SJCRH30 (cell line): ENCODE measurements at places on chromosomes 1 and 21. TPM values are rescaled to one million over a fixed set of nuclear protein-coding genes. Genes with fewer than 3 reads are reported as not detected.
A peak's percentile ranks its signal among the peaks of the same experiment; 100 is the strongest.

Gene PPIAL4G
- not detected in 2 replicates for total RNA-seq

GRCh38 chr1:211017075-211017718 lies 116.8 kb downstream of the KCNH1 start:
- no peak overlapping the region for H3K4me3 ChIP-seq
- H3K27ac ChIP-seq: peak overlapping the region; percentile 13; the same call in 1 of the 2 replicates
- no peaks in the 10 kb centered on the region for H3K27me3 ChIP-seq
- peak; percentile 90 for DNase-seq

DNA sequence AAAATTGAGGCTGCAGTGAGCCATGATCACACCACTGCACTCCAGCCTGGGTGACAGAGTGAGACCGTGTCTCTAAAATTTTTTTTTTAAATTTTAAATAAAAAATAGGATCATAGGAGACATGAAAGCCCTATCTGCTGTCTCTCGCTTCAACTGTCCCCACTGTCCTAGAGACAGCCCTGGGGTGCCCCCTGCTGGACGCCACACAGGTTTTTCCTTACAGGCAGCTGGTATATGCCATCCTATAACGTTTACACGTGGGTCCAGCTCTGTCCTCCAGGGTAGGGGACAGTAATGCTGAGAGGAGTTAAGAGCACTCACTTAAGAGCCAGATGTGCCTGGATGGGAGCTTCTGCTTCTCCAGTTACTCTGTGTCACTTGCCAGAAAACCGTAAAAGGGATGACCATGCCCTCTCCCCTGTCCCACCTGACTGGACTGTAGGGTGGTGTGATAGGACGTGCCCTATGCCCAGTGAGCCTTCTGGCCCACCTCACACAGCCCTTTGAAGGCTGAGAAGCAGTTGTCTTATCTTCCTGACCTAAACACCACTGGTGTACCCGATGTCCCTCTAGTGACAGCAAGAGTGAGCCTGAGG lies 8.5 kb downstream of the FBXO2 start:
- no peak overlapping the region for H3K27ac ChIP-seq
- no peaks in the 10 kb centered on the region for H3K4me1 ChIP-seq
- no peak overlapping the region for H3K4me3 ChIP-seq
- peak; percentile 93 for DNase-seq

Gene GJB3
- not detected in 2 replicates for total RNA-seq

DNA sequence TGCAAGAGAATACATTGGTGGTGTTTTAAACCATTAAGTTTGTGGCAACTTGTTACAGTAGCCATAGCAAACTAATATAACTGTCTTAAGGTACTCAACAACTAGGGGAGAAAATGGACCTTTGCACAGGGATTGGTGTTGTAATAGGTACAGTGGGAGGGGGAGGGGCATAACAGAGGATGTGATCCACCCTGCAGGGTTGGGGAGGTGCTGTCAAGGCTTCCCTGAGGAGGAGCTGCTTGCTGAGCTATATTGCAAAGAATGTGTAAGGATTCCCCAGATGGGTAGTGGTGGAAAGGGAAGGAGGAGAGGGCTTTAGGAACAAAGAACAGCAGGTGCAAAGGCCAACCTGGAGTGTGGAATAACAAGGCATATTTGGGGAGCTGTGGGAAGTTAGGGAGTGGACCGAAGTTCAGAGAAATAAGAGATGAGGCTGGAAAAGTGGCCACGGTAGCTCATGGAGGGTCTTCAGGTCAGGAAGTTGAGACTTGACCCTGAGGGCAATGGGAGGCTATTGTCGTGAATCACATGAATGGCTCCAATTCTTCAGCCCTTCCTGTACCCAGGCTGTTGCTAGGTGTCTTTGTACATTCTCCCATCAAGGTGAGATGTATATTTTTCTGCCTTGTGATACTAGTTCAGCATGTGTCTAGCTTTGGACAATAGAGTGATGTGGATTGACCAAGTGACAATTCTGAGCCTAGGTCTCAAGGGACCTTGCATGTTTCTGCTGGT lies 168.6 kb upstream of the CSF3R start:
- no peak for DNase-seq
- no peaks in the 10 kb centered on the region for H3K4me1 ChIP-seq
- H3K36me3 ChIP-seq: no peaks in the 10 kb centered on the region

GRCh38 chr1:33468967-33469366 lies 3.5 kb upstream of the ZSCAN20 start:
- no peak overlapping the region for H3K27ac ChIP-seq
- peaks cover 17% of the 10 kb centered on the region for H3K4me1 ChIP-seq
- no peak for DNase-seq
- H3K36me3 ChIP-seq: no peaks in the 10 kb centered on the region
- H3K4me3 ChIP-seq: no peak overlapping the region

GRCh38 chr1:222096883-222097282 lies 355.0 kb upstream of the DUSP10 start:
- no peak for DNase-seq
- H3K27me3 ChIP-seq: no peaks in the 10 kb centered on the region
- no peak overlapping the region for H3K27ac ChIP-seq
- no peak overlapping the region for H3K4me3 ChIP-seq

Gene RGS1
- total RNA-seq: not detected in 2 replicates

Gene TAGLN2
- 82.6 and 85.4 TPM in 2 replicates for total RNA-seq

DNA sequence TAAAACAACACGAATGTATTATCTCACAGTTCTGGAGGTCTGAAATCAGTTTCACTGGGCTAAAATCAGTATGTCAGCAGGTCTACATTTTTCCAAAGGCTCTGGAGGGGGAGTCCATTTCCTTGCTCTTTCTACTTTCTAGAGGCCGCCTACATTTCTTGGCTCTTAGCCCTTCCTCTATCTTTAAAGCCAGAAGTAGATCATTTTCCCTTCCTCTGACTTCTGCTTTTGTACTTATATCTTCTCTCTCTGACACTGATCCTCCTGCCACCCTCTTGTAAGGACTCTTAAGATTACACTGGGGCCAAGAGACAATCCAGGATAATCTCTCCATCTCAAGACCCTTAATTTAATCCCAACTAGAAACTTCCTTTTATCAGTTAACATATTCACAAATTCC lies 41.4 kb downstream of the MSH4 start:
- no peak for DNase-seq
- no peaks in the 10 kb centered on the region for H3K4me1 ChIP-seq
- no peak overlapping the region for H3K4me3 ChIP-seq
- no peaks in the 10 kb centered on the region for H3K27me3 ChIP-seq
- no peak overlapping the region for H3K27ac ChIP-seq

- peaks cover 26% of the 10 kb centered on the region for H3K27me3 ChIP-seq
- peak; percentile 64 for DNase-seq
- H3K27ac ChIP-seq: no peak overlapping the region
- peak overlapping the region; percentile 3; the same call in 1 of the 2 replicates for H3K4me3 ChIP-seq
These were observed 19.3 kb upstream of the KLHDC8A start for GRCh38 chr1:205375835-205376545.

DNA sequence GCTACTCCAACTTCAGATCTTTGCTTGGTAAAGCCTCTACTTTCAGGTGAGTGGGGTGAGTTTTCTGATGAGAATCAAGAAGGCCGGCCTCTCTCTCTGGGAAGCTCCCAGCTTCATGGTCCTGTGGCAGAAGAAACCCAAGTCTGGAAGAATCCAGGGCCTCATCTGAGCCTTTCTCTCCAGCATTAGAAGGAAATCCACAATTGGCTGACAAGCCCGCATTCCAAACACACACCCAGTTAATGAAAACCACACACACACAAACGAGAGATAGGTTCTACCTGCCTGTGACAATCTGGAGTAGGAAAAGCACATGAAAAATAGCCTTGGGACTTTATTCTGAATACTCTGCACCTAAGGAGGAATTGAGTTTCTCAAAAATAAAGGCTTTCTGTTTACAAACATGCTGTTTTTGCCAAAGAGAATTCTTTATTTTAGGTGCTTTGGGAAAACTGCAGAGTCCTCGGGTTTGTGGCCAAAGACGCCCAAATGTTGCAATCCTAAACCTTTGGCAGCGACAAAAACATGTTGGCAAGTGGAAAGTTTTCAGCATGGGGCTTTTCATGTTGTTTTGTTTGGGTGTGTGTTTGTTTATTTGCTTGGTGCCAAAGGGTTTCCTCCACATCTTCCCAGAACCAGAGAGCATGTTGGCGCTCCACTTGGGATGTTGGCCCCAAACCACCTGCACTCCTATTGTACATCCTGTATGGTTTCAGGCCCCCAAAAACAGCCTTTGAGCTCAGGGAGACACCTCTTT lies 216.2 kb downstream of the SETD4 start:
- no peaks in the 10 kb centered on the region for H3K36me3 ChIP-seq
- H3K27me3 ChIP-seq: no peaks in the 10 kb centered on the region
- no peak overlapping the region for H3K4me3 ChIP-seq
- no peak overlapping the region for H3K27ac ChIP-seq
- H3K4me1 ChIP-seq: no peaks in the 10 kb centered on the region; the same call in 1 of the 2 replicates

Gene ACTL8
- 0.08 and 0.13 TPM in 2 replicates for total RNA-seq

Gene DCDC2B
- not detected in 2 replicates for total RNA-seq

Gene KCNA3
- not detected in 2 replicates for total RNA-seq

DNA sequence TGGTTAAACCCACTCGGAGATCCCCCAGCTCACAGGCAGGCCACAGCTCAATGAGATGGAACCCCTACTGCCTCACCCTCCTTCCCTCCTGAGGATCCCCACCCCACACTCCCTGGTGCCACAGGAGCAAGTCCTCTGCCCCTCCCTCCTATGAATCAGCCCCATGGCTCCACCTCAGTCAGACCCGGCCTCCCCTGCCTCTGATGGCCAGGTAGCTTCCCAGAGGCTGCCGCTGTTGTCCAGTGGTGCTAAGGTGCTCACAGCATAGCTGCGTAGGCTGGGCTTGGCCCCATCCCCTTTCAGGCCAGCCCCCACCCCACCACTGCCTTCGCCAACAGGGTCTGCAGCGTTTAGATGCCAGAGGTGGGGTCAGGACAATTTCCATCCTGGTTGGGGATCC lies 98.5 kb upstream of the IGSF21 start:
- no peak for DNase-seq
- H3K27me3 ChIP-seq: peaks cover 3% of the 10 kb centered on the region; the same call in 1 of the 2 replicates
- H3K36me3 ChIP-seq: no peaks in the 10 kb centered on the region
- no peak overlapping the region for H3K27ac ChIP-seq
- H3K4me3 ChIP-seq: no peak overlapping the region

GRCh38 chr1:231138236-231138635 lies 23.6 kb upstream of the TRIM67 start:
- H3K4me1 ChIP-seq: peaks cover 23% of the 10 kb centered on the region
- no peak overlapping the region for H3K4me3 ChIP-seq
- H3K27me3 ChIP-seq: no peaks in the 10 kb centered on the region
- H3K27ac ChIP-seq: no peak overlapping the region
- DNase-seq: no peak

DNA sequence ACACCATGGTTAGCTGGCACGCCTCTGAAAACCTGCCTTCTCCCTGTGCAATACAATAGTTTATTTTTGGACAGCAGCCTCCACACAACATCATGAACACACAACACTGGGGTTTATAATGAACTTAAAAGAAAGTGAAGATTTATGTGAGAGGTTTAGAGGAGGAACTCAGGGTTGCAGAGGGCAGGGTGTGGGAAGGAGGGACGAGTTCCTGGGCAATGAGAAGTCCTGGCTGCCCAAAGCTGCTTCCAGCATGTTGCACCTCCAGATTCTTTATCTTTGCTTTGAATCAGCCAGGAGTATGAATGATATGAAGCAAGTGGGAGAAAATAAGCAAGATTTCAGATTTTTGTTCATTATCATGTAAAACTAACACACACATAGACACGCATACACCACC lies 11.3 kb upstream of the LRRC8D start:
- H3K27me3 ChIP-seq: no peaks in the 10 kb centered on the region
- H3K27ac ChIP-seq: no peak overlapping the region
- no peak for DNase-seq

DNA sequence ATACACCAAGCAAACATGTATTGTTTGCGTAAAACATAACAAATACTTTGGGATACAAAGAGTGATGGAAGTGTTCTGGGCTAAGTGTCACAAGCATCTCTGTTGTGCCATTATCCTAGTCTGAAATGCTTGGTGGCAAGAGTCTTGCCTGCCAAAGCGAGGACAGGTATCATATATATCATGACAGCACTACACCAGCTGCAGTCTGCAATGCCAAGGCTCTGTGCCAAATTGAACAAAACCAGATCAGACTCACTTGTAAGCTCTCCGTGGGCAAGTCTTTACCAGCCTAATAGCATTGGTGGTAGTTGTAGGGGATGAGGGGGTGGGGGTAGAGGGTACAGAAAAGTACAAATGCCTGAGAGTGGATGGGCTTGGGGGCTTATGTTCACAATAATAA lies 119.2 kb downstream of the RWDD3 start:
- H3K27ac ChIP-seq: no peak overlapping the region
- no peaks in the 10 kb centered on the region for H3K36me3 ChIP-seq
- peaks cover 11% of the 10 kb centered on the region for H3K4me1 ChIP-seq
- DNase-seq: no peak
- H3K4me3 ChIP-seq: no peak overlapping the region
- H3K27me3 ChIP-seq: no peaks in the 10 kb centered on the region

DNA sequence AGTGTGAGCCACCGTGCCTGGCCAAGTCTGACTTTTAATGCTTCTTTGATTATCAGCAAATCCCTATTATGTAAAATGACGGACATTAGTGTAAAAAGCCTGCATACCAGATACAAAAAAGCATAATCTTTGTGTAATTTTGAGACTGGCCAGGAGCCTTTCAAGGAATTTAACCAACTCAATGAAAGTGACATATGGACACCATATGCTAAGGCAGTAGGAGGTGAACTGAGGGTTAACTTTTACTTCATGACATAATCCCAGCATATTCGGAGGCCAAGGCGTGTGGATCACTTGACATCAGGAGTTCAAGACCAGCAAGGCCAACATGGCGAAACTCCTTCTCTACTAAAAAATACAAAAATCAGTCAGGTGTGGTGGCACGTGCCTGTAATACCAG lies 94.6 kb downstream of the EIF4G3 start:
- no peaks in the 10 kb centered on the region for H3K27me3 ChIP-seq
- no peak overlapping the region for H3K27ac ChIP-seq
- no peak overlapping the region for H3K4me3 ChIP-seq
- H3K4me1 ChIP-seq: no peaks in the 10 kb centered on the region
- DNase-seq: no peak

DNA sequence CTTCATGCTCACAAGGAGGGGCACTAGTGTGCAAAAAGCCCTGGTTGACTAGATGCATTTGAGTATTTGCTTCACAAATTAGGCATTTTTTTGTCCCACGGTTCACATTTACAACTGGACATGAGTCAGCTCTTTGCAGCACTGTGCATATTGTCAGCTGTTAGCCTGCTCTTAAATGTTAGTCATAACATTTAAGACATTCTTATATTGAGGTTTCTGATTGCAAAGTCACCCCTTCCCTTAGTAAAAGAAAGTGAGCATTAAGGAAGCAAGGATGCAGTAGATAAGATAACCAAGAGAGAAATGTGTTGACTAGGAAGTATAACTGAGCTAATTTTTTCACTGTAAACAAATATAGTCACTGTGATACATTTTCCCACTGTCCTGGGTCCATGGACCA lies 132.6 kb upstream of the CTTNBP2NL start:
- no peak overlapping the region for H3K4me3 ChIP-seq
- DNase-seq: no peak
- no peaks in the 10 kb centered on the region for H3K27me3 ChIP-seq
- H3K36me3 ChIP-seq: no peaks in the 10 kb centered on the region
- H3K27ac ChIP-seq: no peak overlapping the region; the same call in 1 of the 2 replicates
- H3K4me1 ChIP-seq: peaks cover 21% of the 10 kb centered on the region
